ENCODE measurements at places on chromosomes 6 and 20.

- DNase-seq, result no peak
Observed at GRCh38 chr20:4147319-4147718, 132.0 kb upstream of the RNF24 start.

DNA sequence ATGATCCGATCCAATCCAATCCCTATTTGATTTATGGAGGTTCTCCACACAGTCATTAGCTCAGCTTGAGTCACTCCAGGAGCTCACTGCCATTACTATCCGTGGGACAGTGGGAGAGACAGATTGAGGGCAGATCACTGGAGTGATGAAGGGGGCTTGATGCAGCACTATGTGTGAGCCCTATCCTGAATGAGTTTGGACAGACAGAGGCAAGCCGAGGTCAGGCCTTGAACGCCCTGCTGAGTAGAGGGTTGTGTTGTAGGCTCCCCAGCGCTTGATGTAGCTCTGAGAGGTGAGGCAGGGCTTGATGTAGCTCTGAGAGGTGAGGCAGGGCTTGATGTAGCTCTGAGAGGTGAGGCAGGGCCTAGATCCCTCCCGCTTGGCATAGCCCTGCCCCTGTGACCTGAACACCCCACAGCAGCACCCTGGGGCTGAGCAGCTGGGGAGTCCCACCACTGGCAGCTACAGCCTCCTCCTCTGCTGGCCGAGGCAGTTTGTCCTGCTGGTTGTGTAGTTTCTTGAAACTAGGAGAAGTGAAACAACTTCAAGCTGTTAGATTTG is 58.7 kb downstream of the ZFAND3 start:
- DNase-seq, result no peak

- no peak for DNase-seq
Observed at GRCh38 chr20:51058017-51058416, 35.1 kb upstream of the KCNG1 start.

DNA sequence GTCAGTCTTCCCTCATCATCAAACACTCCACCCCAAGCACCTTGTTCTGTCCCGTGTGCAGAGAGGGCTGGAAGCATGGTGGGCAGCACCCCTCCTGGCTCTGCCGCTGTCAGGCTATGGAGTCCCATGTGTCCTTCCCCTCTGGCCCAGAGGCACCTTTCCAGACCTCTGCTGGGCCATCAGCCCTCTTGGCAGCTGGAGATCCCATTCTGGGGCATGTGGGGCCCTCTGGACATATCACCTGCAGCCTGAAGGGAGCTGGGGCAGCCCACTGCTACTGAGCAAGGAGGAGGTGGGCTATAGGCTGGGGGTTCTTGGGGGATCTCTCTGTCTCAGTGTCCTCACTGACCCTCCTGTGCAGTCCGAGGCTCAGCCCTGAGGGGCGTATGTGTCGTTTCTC is 42.2 kb downstream of the SUN5 start:
- DNase-seq, result no peak

GRCh38 chr6:120876424-120876823 is 457.9 kb downstream of the TBC1D32 start:
- no peak for DNase-seq

DNA sequence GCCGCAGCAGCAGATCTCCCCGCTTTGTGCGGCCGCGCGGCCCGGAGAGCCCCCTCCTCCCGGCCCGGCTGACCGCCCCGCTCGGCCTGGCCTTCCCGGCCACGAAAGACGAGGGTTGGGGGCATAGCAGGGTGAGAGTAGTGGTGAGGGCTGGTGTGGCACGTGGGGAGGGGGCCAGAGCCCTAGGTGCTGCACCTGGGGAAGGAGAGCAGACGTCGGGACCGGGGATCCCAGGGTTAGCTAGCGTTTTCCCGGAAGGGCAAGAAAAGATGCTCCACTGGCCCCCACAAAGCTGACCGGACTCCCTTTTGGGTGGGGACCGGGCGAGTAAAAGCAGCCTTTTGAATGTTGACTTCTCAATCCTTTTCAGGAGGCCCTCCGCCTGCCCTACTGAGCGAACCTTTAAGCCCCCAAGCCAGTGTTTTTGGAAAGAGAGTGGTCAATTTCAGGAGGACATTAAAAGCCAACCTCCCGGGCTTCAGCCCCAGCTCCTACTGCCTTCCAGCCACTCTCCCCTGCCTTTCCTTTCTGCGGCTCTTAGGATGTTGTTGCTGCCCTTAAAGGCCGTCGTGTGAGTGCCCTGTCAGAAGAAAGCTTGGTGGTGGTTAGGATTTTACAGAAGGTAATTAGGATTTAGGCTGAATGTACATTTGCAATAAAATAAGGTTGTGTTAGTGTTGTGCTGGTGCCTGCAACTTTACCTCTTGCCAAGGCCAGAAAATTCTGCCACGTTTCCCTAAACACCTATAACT is 648 bp upstream of the BACH2 start:
- no peak for DNase-seq

GRCh38 chr6:127971945-127972391 is 71.1 kb upstream of the THEMIS start:
- peak; percentile 90 for DNase-seq

- no peak for DNase-seq
Observed at GRCh38 chr6:4531406-4531805, 244.8 kb upstream of the CDYL start.

All from CD4-positive, alpha-beta T cell treated with Interleukin-4 for 4 hours (primary cell).